Activated T-cell treated with anti-CD3 and anti-CD28 coated beads for 1 hour (primary cell): ENCODE measurements at places on chromosomes 2 and 18.

GRCh38 chr2:222671259-222672067 is at the start of gene MOGAT1:
TSS of gene MOGAT1 (plus strand) at chr2:222671658. CDS start at chr2:222671786, 128 bp downstream.
- DNase-seq = no peak

GRCh38 chr2:37583867-37584266 is 87.6 kb downstream of the CDC42EP3 start:
- no peak for DNase-seq

DNA sequence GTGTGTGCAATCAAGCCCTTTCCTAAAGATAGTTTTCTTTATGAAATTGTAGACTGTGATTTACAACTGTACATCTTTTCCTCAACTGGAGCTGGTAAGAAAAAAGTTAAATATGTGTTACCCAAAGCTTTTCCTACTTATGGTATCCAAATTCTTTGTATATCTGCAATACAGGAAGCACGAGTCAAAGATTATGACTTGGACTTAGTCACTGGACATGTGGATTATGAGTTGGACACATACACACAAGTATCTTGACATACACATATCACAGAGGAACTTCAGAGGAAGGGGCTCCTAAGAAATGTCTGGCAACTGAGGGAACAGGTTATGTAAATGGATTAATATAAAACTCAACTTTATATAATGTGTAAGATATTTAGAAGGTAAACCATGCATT is 35.2 kb downstream of the PRELID3A start:
- DNase-seq = no peak

DNA sequence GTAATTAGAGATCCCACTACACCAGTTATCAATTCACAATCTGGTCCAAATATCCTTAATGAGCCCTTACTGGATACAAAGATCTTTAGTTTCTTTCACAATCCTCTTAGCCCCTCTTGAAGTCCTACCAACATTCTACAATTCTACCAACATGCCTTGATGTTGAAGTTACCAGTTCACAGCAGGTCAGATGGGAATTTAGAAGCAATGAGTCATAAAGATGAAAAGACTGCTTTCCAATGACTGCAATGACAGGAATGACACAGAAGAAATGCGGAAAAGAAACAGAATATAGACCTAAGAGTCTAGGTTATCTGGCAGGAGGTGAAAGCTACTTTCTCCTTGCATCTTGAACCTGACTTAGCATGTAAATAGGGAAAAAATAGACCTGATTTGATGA is 24.5 kb downstream of the RTTN start:
- DNase-seq = no peak

GRCh38 chr2:3356799-3357198 is 20.8 kb downstream of the EIPR1 start:
- DNase-seq = no peak

- no peak for DNase-seq
Observed at GRCh38 chr2:38515155-38516074, 87.3 kb downstream of the HNRNPLL start.

DNA sequence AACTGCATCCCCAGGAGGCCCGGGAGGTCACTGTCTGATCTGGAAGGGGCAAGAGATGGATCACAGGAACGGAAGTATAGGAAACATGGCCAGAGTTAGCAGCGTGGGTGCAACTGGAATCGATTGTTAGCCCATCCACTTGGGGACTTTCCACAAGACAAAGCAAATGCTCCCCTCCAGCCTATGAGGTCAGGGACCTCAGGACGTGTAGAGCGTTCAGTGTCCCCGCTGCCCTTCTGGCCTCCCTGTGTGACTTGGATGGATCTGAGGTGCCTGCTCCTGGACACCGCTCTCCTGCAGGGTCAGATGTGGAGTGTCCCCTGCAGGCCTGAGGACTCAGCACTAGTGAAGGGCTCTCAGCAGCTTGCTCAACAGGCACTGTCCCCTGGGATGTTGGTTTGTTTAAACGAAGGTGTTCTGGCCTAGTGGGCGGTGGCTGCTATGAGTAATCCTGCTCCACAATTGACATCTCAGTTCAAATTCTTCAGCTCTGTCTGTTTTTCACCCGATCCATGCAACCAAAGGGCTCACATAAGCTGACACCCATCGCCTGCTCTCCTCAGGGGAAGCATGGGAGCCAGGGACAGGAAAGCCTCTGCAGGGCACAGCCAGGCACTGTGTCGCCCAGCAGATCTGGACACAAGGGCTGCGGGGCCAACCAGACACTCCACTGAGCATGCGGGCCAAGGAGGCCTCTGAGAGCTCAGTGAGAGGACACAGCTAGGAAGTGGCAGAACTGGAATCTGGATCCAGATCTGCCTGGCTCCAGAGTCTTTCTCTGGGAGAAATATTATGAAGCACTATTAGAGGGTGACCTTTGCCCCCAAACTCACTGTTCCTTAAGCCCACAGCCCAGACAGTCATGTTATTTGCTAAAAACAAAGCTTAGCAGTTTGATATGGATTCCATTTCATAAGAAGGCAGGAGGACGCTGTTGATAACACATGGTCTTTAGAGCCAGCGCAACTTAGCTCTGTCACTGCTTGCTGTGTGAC is 78.5 kb downstream of the RHOB start:
- no peak for DNase-seq

DNA sequence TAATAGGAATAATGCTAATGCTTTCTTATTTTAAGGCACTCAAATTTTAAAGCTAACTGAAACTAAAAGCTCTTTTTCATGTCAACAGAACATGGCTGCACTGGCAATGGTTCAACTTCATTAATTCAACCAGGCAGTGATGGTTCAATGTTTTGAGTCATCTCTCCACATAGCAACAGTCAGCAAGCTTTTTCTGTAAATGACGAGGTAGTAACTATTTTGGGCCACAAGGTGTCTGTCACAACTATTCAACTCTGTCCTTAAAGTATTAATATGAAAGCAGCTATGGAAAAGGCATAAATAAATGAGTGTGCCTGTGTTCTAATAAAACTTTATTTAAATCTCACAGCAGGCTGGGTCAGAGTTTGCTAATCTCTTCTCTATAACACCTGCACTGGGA is 1425.6 kb upstream of the PIK3C3 start:
- no peak for DNase-seq

GRCh38 chr2:122795763-122796162 is 1040.3 kb downstream of the TSN start:
- DNase-seq = no peak
